Activated naive CD8-positive, alpha-beta T cell treated with anti-CD3 and anti-CD28 coated beads for 36 hours (primary cell): ENCODE measurements at places on chromosomes 11 and 22. TPM values are rescaled to one million over a fixed set of nuclear protein-coding genes. Genes with fewer than 3 reads are reported as not detected.

GRCh38 chr11:73746701-73747100 lies 14.2 kb downstream of the RAB6A start:
- DNase-seq: no peak

DNA sequence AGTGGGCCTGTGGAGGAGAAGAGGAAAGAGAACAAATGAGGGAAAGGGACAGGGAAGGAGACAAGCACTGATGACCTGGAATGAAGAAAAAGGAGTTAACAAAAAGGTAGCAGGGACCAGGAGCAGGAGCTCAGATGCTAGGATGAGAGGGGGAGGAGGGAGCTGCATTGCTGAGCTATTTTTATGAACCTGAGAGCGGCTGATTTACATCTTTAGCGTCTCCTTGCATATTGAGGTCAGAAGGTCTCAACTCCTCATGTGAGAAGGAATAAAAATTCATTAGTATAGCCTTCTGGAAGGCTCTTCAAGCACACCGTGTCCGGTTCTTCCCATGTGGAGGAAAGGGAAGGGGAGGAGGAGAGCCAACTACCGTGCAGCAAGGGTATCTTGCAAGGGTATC lies 33.1 kb upstream of the LRRC55 start:
- DNase-seq: no peak

DNA sequence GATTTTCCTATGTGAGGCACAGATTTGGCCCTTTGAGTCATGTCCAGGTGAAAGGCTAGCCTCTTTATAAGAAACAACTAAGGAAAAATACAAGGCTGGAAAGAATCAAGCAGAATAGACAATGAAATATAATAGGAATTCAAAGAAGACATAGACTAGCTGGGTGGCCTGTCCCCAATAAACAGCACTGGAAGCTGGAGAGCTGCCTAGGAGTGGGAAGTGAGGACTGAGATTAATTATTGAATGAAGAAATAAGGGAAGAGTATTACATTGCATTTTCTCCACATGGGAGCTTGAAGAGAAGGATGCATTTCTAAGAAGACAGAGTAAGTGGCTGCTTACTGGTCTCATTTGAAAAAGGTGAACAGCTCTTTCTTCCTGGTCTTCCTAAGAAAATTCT lies 100.0 kb downstream of the CCDC34 start:
- no peak for DNase-seq

Gene CYP2D6
- 2.4 TPM for total RNA-seq

- DNase-seq: no peak
Observed at GRCh38 chr11:63682066-63683021, 1.0 kb downstream of the RTN3 start.

Gene TMEM25
- total RNA-seq: 14.2 TPM

GRCh38 chr11:78291503-78292108 lies 102.9 kb downstream of the USP35 start:
- peak; percentile 12 for DNase-seq

- DNase-seq: no peak
Observed at GRCh38 chr22:34903416-34903815, 162.5 kb upstream of the ISX start.

Gene IGHMBP2
- 27.0 TPM for total RNA-seq

Gene APOA4
- not detected for total RNA-seq

DNA sequence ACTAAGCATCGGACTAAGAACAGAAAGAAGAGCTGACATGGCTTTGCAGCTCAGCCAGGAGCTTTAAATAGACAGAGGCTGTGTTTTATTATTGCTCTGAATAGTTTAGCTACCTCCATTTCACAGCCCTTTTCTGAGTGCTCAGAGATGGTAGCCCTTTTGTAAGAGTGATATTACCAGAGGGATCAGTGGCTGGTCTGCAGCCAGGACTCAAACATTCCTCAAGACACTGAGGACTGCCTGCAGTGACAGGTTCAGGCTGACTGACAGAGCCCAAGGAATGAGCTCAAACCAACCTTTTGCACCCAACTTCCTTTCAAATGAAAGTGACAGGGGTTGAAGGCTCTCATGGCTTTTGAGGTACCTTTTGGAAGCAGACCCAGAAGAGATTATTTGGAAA lies 189.0 kb downstream of the DDX10 start:
- DNase-seq: no peak

Gene SLC22A25
- not detected for total RNA-seq

Gene PGA4
- total RNA-seq: not detected

Gene C11orf42
- total RNA-seq: not detected

Gene C11orf97
- not detected for total RNA-seq

DNA sequence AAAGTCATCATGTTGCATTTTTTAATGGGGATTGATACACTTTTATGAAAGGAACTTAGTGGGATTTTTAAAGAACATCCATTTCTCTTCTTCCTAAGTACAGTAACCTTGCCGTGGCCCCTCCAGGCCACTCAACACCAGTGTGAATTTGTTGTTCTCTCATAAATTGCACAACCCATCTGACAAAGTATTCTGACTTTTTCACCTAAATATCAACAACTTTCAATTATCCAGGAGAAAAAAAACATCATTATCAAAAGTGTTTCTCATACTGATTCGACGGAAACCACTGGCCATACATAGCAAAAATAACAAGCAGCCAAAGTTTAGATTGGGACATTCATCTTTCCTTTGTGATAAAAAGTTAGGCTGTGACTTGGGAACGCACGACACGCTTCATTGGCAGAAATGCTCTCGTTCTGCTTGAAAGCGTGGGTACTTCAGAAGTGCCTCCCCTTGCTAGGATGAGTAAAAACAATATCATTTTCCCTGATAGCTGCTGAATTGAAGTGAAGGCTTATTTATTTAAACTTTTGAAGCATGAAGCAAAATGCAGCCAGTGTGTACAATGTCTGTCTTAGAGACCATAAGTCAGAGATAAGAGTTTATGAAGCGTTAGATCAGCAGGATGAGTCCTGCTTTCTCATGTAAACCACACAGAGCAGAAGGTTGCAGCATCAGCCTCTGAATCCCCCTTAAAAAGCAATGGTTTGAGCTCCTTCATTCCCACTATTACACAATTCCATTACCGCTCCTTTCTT lies 20.6 kb upstream of the EIF3M start:
- no peak for DNase-seq

Gene PAMR1
- total RNA-seq: not detected

Gene FOLR2
- total RNA-seq: not detected

DNA sequence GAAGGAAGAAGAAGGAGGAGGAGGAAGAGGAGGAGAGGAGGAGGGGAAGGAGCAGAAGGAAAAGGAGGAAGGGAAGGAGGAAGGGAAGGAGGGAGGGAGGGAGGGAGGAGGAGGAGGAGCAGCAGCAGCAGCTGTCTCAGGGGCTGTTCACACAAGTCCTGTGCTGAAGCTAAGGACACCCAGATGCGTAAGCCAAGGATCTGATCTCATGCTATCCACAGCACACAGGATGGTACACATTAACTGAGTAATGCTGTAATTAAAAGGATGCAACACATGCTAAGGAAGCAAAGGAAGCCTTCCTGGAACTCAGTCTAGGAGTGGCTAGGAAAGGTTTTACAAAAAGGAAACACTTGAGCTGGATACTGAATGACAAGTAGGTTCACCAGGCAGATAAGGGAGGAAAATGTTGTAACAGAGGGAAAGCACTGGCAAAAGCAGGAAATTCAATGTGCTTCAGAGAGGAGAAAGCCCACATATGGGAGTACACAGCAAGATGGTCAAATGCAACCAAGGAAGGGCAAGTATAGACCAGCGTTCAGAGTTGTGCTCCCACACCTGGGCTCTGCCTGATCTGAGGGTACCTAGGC lies 32.0 kb downstream of the TRIM66 start:
- no peak for DNase-seq

GRCh38 chr11:122666743-122667142 lies 11.2 kb downstream of the UBASH3B start:
- no peak for DNase-seq

GRCh38 chr11:126587541-126587940 lies 232.1 kb downstream of the ST3GAL4 start:
- DNase-seq: no peak

DNA sequence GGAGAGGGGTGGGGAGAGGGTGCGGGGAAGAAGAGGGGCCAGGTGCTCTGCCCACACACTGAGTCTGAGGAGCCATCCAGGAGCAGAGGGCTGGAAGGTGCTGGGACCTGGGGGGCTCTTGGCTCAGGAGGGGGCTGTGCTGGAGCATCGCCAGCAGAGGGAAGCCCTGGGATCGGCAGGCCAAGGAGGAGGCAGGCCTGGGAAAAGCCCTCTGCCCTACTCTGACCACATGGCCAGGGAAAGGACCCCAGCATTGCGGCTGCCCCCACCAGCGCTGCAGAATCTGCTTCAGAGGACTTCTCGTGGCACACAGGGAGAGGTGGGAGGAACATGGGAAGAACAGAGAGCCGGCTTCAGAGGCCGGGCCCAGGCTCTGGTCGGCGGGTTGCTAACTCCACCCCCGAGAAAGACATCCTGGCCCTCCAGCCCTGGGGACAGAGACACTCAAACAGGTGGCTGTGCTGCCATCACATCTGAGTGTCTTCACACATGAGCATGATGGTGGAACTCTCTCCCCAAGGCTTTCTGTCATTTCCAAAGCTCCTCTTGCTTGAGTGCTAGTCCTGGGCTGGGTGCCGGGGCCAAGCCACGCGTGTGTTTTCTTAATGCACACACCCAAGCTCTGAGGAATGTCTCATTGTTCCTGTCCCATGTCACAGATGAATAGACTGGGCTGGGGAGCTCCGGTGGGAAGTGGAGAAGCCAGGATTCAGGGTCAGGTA lies 1378.0 kb downstream of the BRD1 start:
- DNase-seq: no peak

DNA sequence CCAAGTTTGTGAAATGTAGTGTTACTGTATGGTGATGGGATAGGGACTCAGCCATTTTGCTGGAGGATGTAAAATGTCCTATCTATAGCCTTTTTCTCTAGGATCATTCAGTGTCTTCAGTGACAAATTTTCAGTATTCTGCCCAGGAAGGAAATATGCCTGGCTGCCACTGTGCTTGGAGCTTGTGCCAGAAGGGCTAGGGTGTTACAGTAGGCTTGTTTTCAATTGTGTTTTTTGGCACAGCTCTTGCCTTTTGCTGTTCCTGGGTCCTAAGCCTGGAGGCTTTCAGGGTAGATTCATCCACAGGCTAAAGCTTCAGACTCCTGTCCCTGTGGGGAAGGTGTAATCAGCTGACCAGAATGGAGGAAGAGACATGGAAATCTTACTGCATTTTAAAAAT lies 22.0 kb upstream of the PHOX2A start:
- DNase-seq: no peak

DNA sequence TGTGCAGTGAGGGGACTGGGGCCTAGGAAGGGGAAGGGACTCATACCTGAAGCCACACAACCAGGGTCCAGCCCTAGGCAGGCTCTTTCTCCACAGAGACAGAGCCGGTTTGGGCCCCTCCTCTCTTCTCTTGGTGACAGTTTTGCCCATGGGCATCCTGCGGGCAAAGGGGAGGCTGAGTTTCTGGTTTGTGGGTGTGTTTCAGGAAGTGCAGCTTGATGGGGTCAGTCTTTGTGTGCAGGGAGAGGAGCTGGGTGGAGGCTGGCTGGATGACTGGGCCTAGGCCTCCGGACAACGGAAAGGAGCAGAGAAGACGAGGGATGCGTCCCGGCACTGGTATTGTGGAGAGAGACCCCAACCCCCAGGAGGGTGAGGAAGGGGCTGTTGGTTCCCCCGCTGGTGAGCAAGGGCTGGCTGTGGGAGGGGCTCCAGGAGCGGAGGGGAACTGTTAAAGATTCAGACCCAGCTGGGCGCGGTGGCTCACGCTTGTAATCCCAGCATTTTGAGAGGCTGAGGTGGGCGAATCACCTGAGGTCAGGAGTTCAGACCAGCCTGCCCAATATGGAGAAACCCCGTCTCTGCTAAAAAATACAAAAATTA lies 23.4 kb upstream of the CELSR1 start:
- DNase-seq: no peak

GRCh38 chr11:87358461-87358860 lies 320.7 kb downstream of the TMEM135 start:
- DNase-seq: no peak

DNA sequence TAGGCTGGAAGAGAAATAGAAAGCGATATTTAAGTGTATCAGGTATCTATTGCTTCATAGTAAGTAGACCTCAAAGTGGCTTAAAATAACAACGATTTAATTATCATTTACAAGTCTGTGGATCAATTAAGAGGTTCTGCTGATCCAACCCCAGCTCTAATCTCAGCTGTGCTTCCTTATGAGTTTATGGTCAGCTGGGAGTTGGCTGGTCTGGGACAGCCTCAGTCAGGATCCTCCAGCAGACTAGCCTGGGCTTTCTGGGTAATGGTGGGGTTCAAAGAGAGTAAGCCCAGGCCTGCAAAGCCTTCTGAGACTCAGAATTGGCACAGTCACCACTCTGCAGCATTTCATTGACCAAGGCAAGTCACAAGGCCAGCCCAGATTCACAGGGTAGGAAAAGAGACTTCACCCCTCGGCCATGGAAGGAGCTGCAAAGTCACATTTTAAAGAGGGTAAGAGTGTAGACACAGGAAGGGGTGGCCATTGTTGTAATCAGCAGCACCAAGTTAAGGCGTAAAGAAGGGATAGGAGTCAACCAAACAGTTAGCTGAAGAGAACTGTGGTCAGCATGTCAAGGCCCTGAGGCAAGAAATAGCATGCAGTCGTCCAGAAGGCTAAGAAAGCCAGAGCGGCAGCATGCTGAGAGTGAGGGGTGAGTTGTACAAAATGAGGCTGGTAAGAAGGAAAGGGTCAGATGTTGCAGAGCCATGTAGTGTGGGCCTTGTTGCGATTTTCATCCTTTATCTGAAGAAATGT lies 168.2 kb downstream of the ETS1 start:
- DNase-seq: no peak

GRCh38 chr11:66317723-66318599 lies 1.1 kb upstream of the CD248 start:
- peak; percentile 69 for DNase-seq
